Peyer's patch (tissue), 4 donors: ENCODE measurements at places on chromosomes 2 and 18. TPM values are rescaled to one million over a fixed set of nuclear protein-coding genes. Genes with fewer than 3 reads are reported as not detected.

The EFEMP1 gene
- total RNA-seq = 16.3 TPM

The FAP gene
- total RNA-seq = not detected

The SIGLEC15 gene
- not detected for total RNA-seq

The ADD2 gene
- total RNA-seq = 0.28 TPM

The G6PC2 gene
- not detected for total RNA-seq

The SERPINB4 gene
- total RNA-seq = not detected

The KIF1A gene
- 0.83 TPM for total RNA-seq
